Stimulated activated CD8-positive, alpha-beta memory T cell treated with anti-CD3 and anti-CD28 coated beads, Interleukin-4, amount 100 ng/mL, for 1 hour (primary cell): ENCODE measurements at places on chromosomes 16 and 17.

GRCh38 chr16:78428193-78428592, 328.7 kb downstream of the WWOX start:
- DNase-seq: no peak

GRCh38 chr17:74380959-74381808, 13.9 kb downstream of the GPR142 start:
- DNase-seq: no peak

GRCh38 chr17:45218895-45219661, 2.6 kb upstream of the FMNL1 start:
- peak; percentile 91 for DNase-seq

GRCh38 chr17:69711541-69711940, 297.0 kb downstream of the MAP2K6 start:
- DNase-seq: no peak

- no peak for DNase-seq
These were observed 817 bp upstream of the JPH3 start for GRCh38 chr16:87601401-87601981.

DNA sequence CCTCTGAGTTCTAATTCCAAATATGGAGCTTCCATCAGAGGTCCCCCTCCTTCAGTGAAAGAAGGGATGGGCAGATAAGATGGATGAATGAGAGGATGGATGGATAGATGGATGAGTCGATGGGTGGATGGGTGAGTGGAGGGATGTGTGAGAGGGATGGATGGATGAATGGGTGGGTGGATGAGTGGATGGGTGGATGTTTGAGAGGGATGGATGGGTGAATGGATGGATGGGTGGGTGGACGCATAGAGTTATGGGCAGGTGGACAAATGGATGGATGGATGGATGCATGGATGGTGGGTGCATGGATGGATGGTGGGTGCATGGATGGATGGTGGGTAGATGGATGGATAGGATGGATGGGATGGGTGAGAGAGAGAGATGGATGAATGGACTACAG, 69.0 kb downstream of the MGAT5B start:
- no peak for DNase-seq

GRCh38 chr16:80463751-80464495, 76.9 kb upstream of the DYNLRB2 start:
- DNase-seq: no peak

DNA sequence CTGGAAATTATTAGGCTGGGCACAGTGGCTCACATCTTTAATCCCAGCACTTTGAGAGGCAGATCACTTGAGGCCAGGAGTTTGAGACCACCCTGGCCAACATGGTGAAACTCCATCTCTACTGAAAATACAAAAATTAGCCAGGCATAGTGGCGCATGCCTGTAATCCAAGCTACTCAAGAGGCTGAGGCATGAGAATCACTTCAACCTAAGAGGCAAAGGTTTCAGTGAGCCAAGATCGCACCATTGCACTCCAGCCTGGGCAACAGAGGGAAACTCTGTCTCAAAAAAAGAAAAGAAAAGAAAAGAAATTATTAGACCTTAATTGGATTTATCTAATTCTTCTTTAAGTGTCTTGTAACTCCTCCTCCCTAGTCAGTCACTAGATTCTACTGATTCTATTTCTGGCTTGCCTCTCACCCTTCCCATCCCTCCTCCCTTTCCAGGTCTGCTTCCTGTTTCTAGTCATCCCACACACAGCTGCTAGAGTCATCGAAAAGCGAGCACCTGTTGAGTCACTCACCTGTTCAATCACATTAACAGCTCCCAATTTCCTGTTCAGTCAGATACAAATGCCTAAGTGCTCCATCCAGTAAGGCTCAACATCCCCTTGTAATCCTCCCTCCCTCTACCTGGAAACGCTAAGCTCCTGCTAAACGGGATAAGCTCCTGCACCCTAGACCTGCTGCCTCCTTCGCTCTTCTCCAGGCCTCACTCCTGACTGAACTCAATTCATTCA, 34.6 kb downstream of the ERN1 start:
- no peak for DNase-seq

GRCh38 chr16:84193480-84193879, 2.5 kb downstream of the ADAD2 start:
- DNase-seq: no peak

- no peak for DNase-seq
These were observed 27.8 kb downstream of the ZC3H18 start for GRCh38 chr16:88597856-88598491.

- DNase-seq: no peak
These were observed 3.6 kb upstream of the CBX4 start for GRCh38 chr17:79842656-79843473.

GRCh38 chr16:11679250-11679649, 11.0 kb downstream of the SNN start:
- no peak for DNase-seq

DNA sequence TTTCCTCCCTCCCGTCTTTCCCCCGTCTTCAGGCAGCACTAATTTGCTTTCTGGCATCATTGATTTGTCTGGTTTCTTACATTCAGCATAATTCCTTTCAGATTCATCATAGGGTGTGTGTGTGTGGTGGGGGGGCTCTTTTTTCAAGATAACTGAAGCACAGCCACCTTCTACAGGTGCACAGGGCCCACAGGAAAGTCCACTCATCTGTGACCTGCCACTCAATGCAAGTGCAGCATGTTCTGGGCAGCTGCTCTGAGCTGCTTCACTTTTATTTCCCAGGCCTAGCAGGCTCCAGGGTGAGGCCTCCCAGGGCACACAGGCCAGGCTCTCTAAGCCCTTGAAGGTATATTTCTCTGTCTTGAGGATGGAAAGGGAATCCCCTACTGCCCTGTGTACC, 35.2 kb upstream of the MYH10 start:
- DNase-seq: no peak

GRCh38 chr17:19372439-19372838, 5.9 kb upstream of the MAPK7 start:
- no peak for DNase-seq

DNA sequence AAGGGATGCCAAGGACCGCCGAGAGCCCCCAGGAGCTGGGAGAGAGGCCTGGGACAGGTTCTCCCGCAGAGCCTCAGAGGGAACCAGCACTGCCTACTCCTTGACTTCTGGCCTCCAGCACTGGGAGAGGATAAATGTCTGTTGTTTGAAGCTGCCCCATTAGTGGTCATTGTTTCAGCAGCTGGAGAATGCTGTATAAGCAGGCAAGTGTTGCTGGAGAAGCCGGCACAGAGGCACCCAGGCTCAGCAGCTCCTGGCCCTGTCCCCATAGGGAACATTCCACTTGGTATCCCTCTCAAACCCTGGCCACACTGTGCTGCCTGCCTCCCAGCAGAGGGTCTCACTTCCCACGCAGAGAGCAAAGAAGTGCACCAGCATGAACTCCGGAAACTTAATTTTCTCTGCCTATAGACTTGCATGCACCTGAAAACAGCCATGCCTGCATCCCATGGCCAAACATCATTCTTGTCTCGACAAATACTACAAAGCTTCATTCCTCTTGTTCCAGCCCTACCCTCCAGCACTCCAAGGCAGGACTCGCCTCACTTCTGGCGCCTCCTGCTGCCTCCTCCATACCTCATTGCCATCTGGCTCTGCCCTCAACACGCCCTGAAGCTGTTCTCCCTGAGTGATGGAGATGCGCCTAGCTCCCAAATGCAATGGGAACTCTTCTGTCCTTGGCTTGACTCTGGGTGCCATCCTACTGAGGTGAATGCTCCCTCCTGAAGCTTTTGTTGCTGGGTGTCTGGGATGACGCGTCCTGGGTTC, 88.1 kb downstream of the DNAH17 start:
- DNase-seq: no peak

DNA sequence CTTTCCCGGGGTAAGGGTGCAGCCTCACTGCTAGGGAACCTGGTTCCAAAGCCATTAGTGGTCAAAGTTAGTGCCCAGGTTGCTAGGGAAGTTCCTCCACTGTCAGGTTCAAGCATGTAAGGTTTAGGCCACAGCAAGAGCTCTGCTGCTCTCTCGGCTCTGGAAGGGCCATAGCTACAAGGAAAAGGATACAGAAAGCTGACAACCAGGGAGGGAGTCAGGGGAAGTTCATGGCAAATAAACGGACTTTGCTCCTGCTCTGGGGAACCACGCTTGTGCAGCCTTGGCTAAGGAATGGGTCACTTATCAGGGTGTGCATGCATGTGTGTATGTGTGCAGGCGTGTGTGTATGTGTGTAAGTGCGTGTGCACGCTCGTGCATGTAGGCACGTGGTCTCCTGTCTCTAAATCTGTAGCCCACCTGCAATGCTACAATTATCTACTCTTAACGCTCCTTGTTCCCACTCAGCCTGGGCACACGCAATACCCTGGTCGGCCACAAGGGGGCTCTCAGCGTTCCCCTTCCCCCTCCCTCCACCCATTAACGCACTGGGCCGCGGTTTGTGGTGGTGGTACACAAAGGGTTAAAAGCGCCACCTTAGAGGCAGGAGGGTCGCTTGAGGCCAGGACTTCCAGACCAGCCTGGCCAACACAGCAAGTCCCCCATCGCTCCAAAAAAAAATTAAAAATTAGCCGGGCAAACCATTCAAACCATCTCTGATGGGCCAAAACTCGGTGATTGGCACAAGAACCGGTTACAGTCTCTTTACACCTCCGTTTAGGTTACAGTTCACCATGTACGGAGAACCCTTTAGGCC, 48.4 kb upstream of the KDM8 start:
- peak; percentile 60 for DNase-seq

GRCh38 chr16:4372001-4372577, 441 bp downstream of the VASN start:
- no peak for DNase-seq

GRCh38 chr16:1520461-1520860, 13.0 kb upstream of the TMEM204 start:
- no peak for DNase-seq

- DNase-seq: no peak
These were observed 6.3 kb downstream of the ACSF3 start for GRCh38 chr16:89099905-89100304.

GRCh38 chr17:56681561-56682266, 88.2 kb downstream of the NOG start:
- no peak for DNase-seq

DNA sequence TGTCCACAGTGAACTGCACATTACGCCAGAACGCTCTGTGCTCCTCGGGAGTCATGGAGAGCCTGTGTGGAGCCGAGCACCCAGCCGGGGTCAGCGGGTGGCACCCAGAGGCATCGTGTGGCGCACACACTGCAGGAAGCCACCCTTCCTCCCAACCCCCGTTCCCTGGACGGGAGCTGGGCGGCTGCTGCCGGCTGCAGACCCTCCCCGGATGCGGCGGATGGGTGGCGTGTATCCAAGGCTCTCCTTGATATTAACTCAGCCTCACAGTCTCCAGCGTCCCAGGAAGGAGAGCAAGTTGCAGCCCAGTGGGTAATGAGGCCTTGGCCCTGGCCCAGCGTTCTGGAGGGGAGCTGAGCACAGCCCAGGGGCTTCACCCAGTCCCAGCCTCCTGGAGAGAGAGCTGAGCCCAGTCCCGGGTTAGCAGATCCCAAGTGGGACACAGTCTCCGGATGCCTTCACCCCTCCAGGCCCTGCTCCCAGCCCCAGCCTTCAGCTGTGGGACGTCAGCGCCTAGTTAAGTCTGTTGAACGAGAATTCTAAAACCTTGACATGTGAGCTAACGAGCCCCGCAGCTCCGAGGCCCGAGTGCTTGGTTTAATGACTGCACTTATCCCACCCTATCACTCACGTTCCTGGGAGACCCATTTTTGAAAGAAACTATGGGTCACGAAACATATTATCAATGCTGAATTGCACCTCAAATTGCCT, 86.6 kb downstream of the TBC1D16 start:
- no peak for DNase-seq

DNA sequence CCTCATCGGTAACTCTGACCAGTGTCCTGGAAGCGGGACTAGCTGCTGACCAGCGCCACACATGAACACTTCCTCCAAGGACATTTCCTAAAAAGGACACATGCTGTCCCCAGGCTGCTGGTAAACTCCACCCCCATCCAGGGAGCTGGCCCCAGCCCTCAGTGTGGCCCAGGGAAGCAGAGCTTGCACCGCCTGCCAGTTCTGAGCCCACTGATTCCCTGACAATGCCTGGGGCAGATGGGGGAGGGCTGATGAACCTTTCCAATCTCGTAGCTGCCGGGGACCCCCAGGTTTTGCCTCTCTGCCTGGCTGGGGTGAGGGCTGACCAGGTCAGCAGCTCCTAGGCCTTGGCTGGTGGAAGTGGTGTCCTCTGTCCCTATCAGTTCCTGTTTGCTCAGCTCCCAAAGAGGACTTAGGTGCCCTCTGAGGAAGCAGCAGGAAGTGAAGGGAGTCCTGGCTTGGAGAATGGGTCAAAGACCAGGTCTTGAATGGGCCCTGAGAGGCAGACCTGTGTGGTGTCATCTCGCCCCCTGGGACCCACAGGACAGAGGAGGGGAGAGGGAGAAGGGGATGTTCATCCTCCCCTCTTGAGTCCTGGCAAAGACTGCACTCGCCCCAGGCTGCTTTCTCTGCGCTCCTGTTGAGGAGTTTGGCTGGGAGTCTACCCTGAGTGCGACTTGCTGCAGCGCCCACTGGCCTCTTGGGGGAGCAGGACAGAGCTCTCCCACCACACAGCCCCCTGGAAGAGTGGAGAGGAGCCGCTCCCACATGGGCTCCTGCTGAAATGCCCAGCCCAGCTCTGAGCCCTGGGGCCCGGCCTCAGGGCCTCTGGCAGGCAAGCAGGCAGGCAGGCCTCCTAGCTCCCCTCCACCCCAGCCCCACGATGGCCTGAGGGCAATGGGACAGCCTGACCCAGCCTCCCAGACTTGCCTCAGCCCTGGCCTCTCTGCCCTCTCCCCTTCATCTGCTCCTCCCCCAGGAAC, 16.8 kb downstream of the PDK2 start:
- no peak for DNase-seq

- DNase-seq: no peak
These were observed 91.5 kb downstream of the UTP18 start for GRCh38 chr17:51351890-51352289.

- DNase-seq: no peak
These were observed 20.2 kb downstream of the CDK5RAP3 start for GRCh38 chr17:47990962-47991731.

DNA sequence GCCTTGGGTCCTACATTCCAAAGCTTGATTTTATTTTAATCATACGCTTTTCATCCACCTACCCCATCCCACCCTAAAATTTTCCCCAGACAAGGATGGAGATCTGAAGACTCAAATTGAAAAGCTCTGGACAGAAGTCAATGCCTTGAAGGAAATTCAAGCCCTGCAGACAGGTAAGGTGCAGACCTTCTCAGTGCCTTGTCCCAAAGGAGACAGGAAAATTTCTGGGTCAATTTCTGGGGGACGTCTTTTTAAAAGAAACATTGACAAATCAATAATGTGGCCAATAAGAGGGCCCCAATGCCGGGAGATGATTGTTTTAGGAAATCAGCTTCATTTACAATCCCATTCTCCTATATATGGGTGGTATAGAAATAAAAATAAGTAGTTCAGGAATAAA, 5.7 kb downstream of the CLEC3A start:
- DNase-seq: no peak

DNA sequence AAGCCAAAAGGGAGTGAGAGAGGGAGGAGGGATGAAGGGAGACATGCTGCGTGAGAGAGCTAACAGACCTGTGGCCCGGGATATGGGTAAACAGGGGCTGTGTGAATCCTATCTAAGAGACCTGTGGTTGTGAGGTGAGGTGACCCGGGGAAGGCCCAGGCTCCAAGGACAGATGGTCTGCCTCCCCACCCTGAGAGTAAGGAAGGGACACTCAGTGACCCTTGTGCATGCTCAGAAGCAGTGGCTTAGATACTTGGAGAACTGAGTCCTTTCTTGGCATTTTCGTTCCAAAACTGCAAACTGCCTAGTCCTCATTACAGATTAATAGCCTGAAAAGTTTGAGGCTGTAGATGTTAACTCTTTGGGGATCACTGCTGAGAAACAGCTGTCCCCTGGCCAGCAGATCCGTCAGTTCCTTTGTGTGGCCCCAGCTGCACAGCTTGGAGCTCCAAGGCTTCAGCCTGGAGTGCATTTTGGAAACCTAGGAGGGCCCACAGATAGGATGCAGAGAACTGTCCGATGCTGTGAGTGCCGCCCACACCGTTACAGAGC, 121.6 kb downstream of the SMG6 start:
- DNase-seq: no peak
